ENCODE measurements at places on chromosomes 7 and 10.
A peak's percentile ranks its signal among the peaks of the same experiment; 100 is the strongest.

- H3K4me1 ChIP-seq = no peaks in the 10 kb centered on the region
- no peak for DNase-seq
- H3K4me3 ChIP-seq = no peak overlapping the region
- H3K27me3 ChIP-seq = no peaks in the 10 kb centered on the region
- no peak overlapping the region for H3K27ac ChIP-seq
These were observed 108.3 kb upstream of the CNTNAP2 start for GRCh38 chr7:146008293-146008692.

DNA sequence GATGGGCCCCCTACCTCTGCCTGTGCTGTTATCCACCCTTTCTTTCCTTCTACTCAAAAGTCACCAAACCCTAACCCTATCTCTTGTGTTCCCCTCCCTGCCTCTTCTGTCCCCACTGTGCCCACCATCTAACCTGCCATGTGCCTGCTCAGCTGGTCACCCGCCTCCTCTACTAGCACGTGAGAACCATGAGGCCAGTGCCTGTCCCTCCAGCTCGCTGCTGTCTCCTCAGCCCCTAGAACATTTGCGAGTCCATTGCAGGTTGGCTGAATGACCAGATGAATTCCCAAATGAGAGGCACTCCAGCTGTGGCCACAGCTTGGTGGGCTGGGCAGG is 129.0 kb downstream of the ARHGAP22 start:
- DNase-seq = no peak
- H3K4me1 ChIP-seq = peaks cover 4% of the 10 kb centered on the region
- H3K4me3 ChIP-seq = peak overlapping the region; percentile 13
- no peak overlapping the region for H3K27ac ChIP-seq
- no peaks in the 10 kb centered on the region for H3K36me3 ChIP-seq

- no peaks in the 10 kb centered on the region for H3K4me1 ChIP-seq
- H3K36me3 ChIP-seq = no peaks in the 10 kb centered on the region
- no peak overlapping the region for H3K27ac ChIP-seq
- no peaks in the 10 kb centered on the region for H3K27me3 ChIP-seq
- H3K4me3 ChIP-seq = no peak overlapping the region
- DNase-seq = peak; percentile 85
These were observed 75.7 kb upstream of the SYPL1 start for GRCh38 chr7:106187613-106188350.

GRCh38 chr10:85151506-85151905 is 823.1 kb downstream of the CCSER2 start:
- H3K4me3 ChIP-seq = no peak overlapping the region
- no peaks in the 10 kb centered on the region for H3K27me3 ChIP-seq
- H3K4me1 ChIP-seq = no peaks in the 10 kb centered on the region

- DNase-seq = peak; percentile 19
- no peak overlapping the region for H3K27ac ChIP-seq
- H3K4me1 ChIP-seq = peaks cover 16% of the 10 kb centered on the region
- H3K36me3 ChIP-seq = no peaks in the 10 kb centered on the region
These were observed 1.8 kb downstream of the CLIP2 start for GRCh38 chr7:74290981-74291441.

DNA sequence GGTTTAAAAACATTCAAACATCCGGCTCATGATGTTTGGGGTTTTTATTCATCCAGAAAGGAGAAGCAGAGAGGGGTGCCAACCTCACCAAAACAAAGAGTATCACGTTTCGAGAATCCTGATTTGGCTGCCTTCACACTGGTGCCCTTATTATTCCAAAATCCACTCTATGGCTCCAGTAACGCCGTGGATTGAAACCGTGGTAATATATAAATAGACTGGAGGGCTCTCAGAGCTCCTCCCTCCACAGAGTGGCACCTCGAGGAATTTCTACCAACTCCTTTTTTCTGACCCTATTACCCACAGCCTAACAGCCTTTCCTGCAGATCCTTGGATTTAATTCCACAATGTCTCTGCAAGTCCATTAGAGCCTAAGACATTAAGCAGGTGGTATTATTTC is 353.6 kb downstream of the CRPPA start:
- no peak overlapping the region for H3K4me3 ChIP-seq
- H3K4me1 ChIP-seq = no peaks in the 10 kb centered on the region
- H3K36me3 ChIP-seq = no peaks in the 10 kb centered on the region
- H3K27ac ChIP-seq = no peak overlapping the region
- no peaks in the 10 kb centered on the region for H3K27me3 ChIP-seq
- no peak for DNase-seq

GRCh38 chr10:46227936-46228562 is 58.7 kb upstream of the ANTXRL start:
- H3K27ac ChIP-seq = no peak overlapping the region
- H3K36me3 ChIP-seq = no peaks in the 10 kb centered on the region
- H3K4me3 ChIP-seq = no peak overlapping the region
- no peak for DNase-seq
- peaks cover 4% of the 10 kb centered on the region for H3K4me1 ChIP-seq

DNA sequence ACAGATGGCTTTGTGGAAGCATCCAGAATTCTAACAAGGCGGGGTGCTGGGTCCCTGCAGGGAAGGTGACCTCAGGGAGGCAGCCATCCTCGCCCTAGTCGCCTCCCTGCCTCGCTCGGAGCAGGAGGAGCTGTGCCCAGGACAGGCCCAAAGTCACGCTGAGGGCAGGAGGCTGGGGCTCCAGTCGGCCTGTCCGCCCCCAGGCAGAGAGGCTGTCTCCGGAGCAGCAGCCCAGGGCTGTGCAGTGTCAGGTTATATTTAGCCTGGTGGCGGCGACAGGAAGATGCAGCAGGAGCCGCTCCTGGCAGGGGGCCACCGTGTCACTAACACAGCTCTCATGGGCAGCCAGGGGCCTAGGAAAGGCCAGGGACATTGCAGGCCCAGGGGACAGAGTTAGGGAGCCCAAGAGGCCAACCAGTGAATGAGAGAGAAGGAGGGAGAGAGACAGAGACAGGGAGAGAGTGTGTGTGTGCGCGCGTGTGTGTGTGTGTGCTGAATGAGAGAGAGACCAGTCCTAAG is 13.5 kb downstream of the KCNH2 start:
- H3K27me3 ChIP-seq = no peaks in the 10 kb centered on the region
- DNase-seq = no peak
- no peaks in the 10 kb centered on the region for H3K36me3 ChIP-seq
- H3K4me3 ChIP-seq = no peak overlapping the region

- H3K4me1 ChIP-seq = peaks cover 2% of the 10 kb centered on the region
- H3K4me3 ChIP-seq = no peak overlapping the region
- H3K36me3 ChIP-seq = no peaks in the 10 kb centered on the region
- no peaks in the 10 kb centered on the region for H3K27me3 ChIP-seq
- DNase-seq = no peak
- no peak overlapping the region for H3K27ac ChIP-seq
These were observed 10.9 kb upstream of the INPP5A start for GRCh38 chr10:132526676-132527075.

GRCh38 chr10:34015700-34016099 is 681.2 kb upstream of the NRP1 start:
- no peaks in the 10 kb centered on the region for H3K27me3 ChIP-seq
- peak; percentile 50 for DNase-seq
- H3K4me1 ChIP-seq = no peaks in the 10 kb centered on the region
- no peaks in the 10 kb centered on the region for H3K36me3 ChIP-seq
- no peak overlapping the region for H3K27ac ChIP-seq

DNA sequence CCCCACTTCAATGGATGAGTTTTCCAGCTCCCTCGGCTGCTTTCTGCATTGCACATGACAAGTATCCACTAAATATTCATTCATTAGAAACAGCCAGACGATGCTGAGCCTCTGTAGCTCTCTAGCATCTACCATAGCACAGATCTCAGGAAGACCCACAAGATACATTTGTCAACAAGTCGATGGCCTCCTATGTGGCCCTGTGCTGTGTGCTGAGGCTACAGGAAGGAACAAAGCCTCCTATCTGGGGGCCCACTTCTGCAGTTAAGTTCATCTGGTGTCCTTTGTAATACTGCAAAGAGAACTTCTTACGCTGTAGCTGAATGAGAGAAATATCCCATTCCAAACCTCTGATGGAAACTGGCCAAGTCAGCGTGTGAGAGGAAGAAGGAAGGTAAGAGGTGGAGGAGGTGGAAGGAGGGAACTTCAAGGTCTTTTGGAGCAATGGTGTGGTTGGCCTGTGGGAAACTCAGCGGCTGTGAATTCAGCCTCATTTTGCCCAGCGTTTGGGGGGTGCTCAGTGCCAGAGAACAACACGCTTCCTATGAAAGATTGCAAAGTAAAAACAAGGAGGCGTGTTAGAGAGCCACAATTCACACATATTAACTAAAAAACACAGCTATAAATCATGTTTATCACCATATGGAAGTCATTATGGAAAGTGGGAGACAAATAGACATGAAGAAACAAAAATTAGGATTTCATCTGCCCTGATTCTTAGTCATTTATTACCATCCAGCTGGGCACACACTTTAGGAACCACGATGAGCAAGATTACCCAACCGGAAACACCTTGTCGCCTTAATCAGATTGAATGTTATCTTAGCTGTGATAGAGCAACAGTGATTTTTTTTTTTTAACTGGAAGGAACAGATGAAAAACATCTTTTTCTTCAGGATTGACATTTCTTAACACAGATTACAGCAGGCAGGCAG is 62.2 kb upstream of the USP6NL start:
- H3K36me3 ChIP-seq = no peaks in the 10 kb centered on the region
- H3K27ac ChIP-seq = no peak overlapping the region
- H3K4me3 ChIP-seq = no peak overlapping the region
- no peaks in the 10 kb centered on the region for H3K27me3 ChIP-seq
- H3K4me1 ChIP-seq = no peaks in the 10 kb centered on the region

DNA sequence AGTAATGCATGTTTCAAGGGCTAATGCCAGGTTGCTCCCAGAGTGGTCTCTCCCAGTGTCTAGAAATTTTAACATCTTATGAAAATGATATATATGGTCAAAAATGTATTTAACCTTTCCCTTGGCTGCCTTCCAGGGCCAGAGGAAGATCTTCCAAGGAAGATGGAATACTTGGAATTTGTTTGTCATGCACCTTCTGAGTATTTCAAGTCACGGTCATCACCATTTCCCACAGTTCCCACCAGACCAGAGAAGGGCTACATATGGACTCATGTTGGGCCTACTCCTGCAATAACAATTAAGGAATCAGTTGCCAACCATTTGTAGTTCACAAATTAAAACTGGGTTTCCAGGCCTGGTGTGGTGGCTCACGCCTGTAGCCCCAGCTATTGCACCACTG is 9.0 kb downstream of the GATAD1 start:
- no peaks in the 10 kb centered on the region for H3K4me1 ChIP-seq
- H3K36me3 ChIP-seq = peaks cover 23% of the 10 kb centered on the region
- peak; percentile 30 for DNase-seq
- H3K27me3 ChIP-seq = no peaks in the 10 kb centered on the region
- H3K4me3 ChIP-seq = no peak overlapping the region

GRCh38 chr7:22445140-22445743 is 54.7 kb downstream of the STEAP1B start:
- H3K4me1 ChIP-seq = peaks cover 11% of the 10 kb centered on the region
- no peaks in the 10 kb centered on the region for H3K36me3 ChIP-seq
- H3K27me3 ChIP-seq = no peaks in the 10 kb centered on the region
- H3K4me3 ChIP-seq = no peak overlapping the region
- DNase-seq = no peak

DNA sequence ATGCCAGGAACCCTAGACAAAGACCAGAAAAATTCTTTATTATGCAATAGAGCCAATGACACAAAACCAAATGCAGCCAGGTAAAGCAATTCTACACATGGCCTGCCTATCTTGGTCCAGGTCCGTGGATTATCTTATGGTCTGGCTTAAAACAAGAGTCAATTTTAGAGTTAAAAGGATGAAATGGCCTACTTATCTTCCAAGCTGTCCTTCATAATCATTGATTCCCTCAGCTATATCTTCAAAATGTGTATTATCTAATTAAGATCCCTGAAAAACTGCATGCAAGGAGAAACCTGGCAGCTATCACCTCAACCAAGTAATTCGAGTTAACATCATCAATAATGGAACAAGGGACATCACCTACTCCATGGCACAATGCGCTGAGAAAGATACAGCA is 479.4 kb upstream of the NRP1 start:
- no peak overlapping the region for H3K4me3 ChIP-seq
- no peaks in the 10 kb centered on the region for H3K4me1 ChIP-seq
- no peak for DNase-seq
- H3K36me3 ChIP-seq = no peaks in the 10 kb centered on the region
- H3K27me3 ChIP-seq = no peaks in the 10 kb centered on the region
